SJCRH30 (cell line): ENCODE measurements at places on chromosomes 3 and 15. TPM values are rescaled to one million over a fixed set of nuclear protein-coding genes. Genes with fewer than 3 reads are reported as not detected.
A peak's percentile ranks its signal among the peaks of the same experiment; 100 is the strongest.

Gene GXYLT2
- 7.0 and 7.2 TPM in 2 replicates for total RNA-seq

GRCh38 chr3:160018959-160019358, 30.3 kb downstream of the IL12A start:
- DNase-seq: no peak

GRCh38 chr3:49563040-49563578, 8.8 kb downstream of the BSN start:
- DNase-seq: no peak

GRCh38 chr15:55991802-55992768, 1.3 kb downstream of the NEDD4 start:
- DNase-seq: peak; percentile 15

DNA sequence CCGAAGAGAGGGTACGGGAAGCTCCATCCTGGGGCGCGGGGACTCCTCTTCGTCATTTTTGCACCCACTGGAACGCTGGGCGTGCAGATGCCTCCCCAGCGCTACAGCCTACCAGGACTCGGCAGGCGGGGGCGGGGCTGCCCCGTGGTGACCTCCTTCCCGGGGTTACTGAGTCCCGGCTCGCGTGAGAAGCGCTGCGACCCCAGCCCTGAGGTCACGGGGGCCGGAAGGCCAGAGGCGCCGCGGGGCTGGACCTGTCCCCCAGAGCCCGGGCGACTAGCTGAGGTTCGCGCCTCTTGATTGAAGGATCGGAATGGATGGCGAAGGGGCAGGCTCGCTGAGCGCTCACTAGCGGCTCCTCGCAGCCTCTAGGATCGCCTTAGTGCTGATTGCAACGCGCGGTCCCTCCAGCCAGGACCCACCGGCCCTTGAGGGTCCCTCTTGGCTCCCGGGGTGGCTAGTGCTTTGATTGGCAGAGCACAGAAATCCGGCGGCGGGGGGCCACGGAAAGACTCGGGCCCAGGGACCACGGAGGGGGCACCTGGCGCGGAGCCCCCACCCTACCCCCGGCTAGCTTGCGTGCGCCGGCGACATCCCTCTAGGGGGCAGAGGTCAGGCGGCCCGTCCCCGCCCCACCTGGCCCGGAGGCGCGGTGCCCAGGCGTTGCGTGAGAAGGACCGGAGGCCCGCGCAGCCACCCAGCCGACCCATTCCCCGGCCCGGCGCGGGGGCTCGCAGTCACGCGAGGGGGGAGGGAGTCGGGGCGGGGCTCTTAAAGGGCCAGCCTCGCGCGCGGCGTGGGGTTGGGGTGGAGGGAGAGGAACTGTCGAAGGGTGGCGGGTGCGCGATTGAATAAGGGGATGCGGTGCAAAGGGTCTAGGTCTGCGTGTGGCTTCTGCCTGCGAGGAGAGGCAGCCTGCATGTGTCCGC, 781 bp upstream of the CYP1A1 start:
- no peak for DNase-seq

DNA sequence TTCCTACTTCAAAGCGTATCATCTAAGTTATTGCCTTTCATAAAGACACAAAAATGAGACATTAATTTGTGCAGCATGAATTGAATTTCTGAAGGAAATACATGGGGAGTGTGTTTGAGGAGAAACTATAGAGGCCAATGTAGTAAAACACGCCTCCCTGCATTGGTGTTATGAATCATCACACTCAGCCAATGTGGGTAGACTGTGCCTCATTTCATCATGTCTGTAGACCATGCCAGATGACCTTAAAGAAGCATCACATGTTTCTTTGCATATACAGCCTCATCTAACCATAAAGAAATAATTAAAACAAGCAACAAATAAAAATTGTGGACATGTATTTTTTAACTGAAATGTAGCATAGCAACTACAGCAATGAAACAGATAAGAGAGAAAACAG, 486.0 kb upstream of the ADAMTS9 start:
- DNase-seq: no peak

DNA sequence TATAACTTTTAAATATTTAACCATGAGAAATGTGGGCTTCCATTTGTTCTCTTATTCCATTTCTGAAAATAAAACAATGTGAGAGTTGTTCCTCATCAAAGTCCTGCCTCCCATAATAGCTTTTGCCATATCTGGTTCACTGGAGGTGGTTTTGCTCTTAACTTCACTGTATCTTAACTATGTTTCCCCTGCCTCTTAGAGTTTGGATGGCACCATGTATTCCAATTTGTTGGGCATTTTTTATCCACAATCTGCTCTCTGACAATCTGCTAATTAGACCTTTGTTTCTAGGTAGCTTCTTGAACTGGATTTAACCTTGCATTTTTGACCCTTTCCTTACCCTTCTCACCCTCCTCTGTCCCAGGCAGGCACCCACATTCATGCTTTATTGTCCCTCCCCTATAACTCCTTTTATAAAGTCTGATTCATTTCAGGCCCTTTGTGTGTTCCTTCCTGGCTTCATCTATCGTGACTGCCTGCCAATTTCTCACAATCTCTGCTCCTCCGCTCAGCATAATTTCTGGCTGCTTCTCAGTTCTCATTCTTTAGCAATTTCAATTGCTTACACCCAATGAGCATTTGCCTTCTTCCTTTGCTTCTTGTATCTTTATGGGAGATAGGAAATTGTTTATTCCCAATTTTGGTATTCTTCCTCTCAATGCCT, 144.2 kb upstream of the ARHGEF26 start:
- no peak for DNase-seq

- DNase-seq: no peak
Measured at GRCh38 chr3:45885979-45886705, at the start of gene CCR9. Gene CCR9, plus strand, starts transcription at chr3:45886543. Its CDS starts 8,391 bp downstream, at chr3:45894934.

Gene ACKR4
- total RNA-seq: not detected in 2 replicates
